NCI-H1105 (cell line): ENCODE measurements at places on chromosomes 16 and 17.

- no peak for DNase-seq
Measured at GRCh38 chr16:72092832-72093447, 480 bp downstream of the TXNL4B start.

GRCh38 chr17:28199115-28199514 lies 119.9 kb upstream of the TMEM97 start:
- no peak for DNase-seq

- no peak for DNase-seq
Measured at GRCh38 chr17:71460943-71461342, 659.9 kb upstream of the SOX9 start.

DNA sequence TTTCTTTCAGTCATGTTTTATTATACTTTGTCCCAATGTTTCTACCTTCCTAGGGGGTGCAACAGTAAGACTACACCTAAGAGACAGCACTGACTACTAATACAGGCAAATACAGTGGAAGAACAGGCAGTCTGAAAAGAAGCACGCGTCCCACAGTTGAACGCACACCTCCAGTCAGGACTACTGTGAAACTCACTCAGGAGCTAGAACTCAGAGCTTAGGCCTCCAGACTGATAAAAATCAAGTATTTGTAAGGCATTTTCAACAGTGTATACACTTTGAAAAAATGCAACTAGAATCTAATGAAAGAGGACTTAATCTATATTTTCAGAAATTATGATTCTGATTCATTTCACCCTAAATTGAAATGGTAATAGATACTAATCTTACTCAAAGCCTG lies 14.4 kb downstream of the ITFG1 start:
- no peak for DNase-seq

- peak; percentile 9 for DNase-seq
Measured at GRCh38 chr16:30740364-30741251, 7.6 kb upstream of the PHKG2 start.

- DNase-seq = no peak
Measured at GRCh38 chr16:2988590-2989099, 8.4 kb upstream of the PKMYT1 start.

- DNase-seq = no peak
Measured at GRCh38 chr17:7714721-7715594, 2.6 kb upstream of the DNAH2 start.

DNA sequence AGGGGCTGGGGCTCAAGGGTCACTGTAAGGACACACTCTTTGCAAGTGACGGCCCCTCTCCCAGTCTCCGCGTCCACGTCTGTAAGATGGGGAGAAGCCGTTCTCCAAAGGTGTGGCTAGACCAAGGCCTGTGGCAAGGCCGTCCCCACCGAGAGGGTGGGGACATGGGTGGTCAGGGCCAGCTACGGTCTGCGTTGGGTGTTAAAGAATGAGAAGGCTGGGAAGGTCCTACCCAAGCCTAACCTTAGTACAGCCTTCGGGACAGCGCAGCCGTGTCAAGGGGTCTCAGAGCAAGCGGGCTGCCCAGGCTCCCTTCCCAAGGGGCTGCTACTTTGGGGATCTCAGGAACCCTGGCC lies 1.9 kb downstream of the C1QTNF8 start:
- DNase-seq = no peak

- no peak for DNase-seq
Measured at GRCh38 chr17:5707482-5707881, 123.2 kb upstream of the NLRP1 start.

DNA sequence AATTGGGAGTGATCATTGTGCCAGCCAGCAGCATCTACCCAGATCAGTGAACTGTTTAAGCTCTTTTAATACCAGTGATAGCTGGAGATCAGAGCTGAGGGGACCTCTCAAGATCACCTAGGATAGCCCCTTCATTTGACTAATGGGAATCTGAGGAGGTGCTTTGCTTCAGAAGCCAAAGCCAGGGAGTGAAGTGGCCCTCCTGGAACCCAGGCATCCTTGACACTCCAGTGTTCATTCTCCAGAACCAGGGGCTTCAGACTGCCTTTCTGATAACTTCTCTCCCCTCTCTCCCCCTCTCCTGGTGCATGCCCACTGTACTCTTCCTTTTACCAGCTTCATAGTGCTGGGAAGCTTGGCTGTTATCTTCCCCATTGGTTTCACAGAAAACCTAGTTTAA lies 48.0 kb upstream of the SLC12A3 start:
- DNase-seq = no peak

DNA sequence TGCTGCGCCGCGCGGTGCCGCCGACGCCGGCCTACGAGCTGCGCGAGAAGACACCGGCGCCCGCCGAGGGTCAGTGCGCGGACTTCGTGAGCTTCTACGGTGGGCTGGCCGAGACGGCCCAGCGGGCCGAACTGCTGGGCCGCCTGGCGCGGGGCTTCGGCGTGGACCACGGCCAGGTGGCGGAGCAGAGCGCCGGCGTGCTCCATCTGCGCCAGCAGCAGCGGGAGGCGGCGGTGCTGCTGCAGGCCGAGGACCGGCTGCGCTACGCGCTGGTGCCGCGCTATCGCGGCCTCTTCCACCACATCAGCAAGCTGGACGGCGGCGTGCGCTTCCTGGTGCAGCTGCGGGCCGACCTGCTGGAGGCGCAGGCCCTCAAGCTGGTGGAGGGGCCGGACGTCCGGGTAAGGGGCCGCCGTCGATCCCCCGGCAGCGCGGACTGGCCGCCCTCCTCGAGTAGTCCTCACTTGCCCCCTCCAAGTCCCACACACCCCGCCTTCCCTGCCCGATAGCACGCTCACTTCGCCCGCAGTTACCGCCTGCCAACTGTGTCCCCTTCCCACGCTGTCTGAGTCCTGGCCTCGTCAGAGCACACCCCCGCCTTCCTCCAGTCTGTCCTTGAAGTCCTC lies 470 bp downstream of the MLYCD start:
- DNase-seq = no peak

GRCh38 chr17:38885728-38886642 lies 16.1 kb downstream of the LASP1 start:
- DNase-seq = no peak

- no peak for DNase-seq
Measured at GRCh38 chr17:73359987-73360410, 48.2 kb upstream of the CDC42EP4 start.

DNA sequence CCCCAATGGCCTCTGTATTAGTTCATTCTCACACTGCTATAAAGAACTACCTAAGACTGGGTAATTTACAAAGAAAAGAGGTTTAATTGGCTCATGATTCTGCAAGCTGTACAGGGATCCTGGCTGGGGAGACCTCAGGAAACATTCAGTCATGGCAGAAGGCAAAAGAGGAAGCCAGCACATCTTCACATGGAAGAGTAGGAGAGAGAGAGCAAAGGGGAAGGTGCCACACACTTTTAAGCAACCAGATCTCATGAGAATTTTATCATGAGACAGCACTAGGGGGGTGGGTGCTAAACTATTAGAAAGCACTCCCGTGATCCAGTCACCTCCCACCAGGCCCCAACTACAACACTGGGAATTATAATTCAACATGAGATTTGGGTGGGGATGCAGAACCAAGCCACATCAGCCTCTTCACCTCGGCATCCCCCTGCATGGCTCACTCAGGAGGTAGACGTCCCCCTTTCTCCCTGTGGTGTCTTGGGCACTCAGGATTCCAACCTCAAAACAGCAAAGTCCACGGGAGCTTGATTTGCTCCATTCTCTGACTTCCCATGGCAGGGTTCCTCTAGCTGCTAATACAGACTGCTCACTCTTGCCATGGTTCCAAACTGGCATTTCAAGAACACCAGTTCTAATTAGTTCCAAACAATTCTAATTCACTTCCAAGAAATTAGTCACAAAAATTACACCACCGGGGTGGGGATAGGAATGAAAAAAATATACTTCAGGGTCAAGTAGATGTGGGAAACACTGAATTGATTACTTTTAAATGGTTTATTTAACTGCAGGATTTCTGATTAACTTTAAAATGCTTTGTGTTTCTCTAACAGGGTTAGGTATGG lies 203.8 kb upstream of the HSBP1 start:
- DNase-seq = no peak

- no peak for DNase-seq
Measured at GRCh38 chr16:14502256-14502875, 127.7 kb downstream of the PARN start.

- no peak for DNase-seq
Measured at GRCh38 chr17:70047619-70048419, 27.2 kb upstream of the KCNJ16 start.

GRCh38 chr17:51803161-51803560 lies 355.4 kb downstream of the CA10 start:
- no peak for DNase-seq

DNA sequence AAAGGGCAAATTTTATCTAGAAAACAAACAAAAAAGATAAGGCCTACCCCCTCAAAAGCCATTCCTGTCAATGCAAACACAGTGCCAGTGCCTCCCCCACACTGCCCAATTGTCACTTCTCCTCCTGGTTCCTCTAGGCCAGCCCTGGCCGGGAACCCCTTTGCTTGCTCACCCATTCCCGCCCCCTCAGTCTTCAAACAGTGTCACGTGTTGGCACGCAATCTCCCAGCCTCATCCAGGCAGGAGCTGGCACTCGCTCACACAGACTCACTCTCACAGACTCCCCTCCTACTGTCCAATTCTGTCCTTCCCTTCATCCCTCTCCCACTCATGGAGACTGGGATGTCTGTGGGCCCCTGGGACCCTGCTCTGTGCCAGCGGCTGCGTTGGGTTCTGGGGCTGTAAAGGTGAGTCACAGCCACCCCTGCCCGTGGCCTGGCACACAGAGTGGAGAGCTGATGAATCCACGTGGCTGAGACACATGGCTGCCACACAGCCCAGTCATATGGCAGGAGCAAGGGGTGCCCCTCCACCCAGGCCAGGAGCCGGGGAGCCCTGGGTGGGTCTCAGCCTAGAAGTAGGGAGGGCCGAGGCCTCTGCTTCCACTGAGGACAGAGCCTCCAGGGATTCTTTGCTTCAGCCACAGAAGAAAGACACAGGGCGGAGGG lies 54.8 kb downstream of the VAC14 start:
- DNase-seq = no peak

GRCh38 chr16:65779201-65779600 lies 587.3 kb upstream of the CDH5 start:
- no peak for DNase-seq

DNA sequence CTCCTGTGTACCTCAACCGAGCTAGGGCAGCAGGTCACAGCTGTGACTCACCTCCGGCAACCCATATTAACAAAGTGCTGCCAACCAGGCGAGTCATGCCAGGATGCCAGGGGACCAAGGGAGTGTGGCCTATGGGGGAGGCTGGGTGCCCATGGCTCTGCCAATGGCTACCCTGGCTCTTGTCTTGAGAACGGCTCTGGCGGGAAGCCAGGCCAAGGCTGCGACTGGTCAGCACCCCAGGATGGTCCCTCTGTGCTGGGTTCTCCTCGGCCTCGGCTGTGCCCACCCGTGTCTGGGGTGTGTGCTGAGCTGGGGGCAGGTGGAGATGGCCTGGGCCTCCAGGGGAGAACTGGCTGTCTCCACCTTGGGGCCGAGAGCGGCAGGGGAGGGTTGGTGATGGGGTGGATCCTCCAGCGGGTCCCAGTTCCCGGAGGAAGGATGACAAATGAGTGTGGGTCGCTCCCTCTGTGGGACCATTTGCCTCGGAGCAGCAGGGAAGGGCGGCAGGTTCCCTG lies 75.8 kb downstream of the MRC2 start:
- no peak for DNase-seq

- no peak for DNase-seq
Measured at GRCh38 chr17:66967837-66968543, 3.5 kb downstream of the CACNG4 start.

- no peak for DNase-seq
Measured at GRCh38 chr17:69358688-69359596, 32.0 kb upstream of the ABCA5 start.

DNA sequence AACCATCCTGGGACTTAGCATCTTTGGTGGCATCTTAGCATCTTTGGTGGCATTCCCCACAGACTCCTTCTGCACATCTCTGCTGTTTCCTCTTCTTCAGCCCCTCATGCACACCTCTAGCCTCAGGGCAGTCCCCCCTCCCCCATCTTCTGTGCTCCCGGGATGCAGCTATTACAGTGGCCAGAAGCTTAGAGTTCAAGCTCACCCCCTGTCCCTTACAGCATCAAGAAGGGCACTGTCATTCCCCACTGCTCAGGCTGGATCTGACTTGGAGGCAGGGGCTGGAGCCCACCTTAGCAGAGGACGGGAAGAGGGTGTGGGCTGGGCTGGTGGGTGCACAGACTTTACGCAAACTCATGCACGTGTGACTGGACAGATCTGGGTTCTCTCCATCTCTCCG lies 650 bp downstream of the EPN3 start:
- DNase-seq = no peak

DNA sequence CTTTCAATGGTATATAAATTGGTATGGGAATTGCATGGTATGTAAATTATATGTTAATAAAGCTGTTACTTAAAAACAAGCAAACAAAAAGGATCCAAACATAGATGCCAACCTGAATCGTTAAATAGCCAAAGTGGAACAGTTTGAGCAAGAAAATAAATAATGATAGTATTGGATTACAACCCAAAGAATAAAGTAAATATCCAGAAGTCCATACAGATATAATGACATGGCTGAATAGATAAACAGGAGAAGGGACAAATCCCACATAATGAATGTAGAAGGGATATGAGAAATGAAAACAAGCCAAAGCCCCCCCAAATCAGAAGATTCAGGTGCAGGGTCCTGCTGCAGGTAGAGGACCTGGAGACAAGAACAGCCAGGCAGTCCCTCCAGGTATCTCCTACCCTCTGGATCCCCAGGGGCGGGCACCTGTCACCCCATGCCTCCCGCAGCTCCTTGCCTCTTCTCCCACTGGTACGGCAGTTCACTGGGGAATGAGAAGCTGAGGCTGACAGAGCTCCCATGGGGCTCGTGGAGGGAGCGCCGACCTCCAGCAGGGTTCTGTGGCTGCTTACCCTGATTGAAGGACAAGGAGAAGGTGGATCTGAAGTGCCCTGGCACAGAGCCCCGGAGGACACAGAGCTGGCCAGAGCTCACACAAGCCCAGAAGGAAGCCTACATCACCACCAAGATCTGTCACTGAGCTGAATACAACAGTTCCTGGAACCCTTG lies 9.9 kb upstream of the LCAT start:
- no peak for DNase-seq

GRCh38 chr16:35725949-35726348 lies 2266.5 kb downstream of the TP53TG3F start:
- no peak for DNase-seq
